ENCODE measurements at places on chromosomes 2 and 18.

DNA sequence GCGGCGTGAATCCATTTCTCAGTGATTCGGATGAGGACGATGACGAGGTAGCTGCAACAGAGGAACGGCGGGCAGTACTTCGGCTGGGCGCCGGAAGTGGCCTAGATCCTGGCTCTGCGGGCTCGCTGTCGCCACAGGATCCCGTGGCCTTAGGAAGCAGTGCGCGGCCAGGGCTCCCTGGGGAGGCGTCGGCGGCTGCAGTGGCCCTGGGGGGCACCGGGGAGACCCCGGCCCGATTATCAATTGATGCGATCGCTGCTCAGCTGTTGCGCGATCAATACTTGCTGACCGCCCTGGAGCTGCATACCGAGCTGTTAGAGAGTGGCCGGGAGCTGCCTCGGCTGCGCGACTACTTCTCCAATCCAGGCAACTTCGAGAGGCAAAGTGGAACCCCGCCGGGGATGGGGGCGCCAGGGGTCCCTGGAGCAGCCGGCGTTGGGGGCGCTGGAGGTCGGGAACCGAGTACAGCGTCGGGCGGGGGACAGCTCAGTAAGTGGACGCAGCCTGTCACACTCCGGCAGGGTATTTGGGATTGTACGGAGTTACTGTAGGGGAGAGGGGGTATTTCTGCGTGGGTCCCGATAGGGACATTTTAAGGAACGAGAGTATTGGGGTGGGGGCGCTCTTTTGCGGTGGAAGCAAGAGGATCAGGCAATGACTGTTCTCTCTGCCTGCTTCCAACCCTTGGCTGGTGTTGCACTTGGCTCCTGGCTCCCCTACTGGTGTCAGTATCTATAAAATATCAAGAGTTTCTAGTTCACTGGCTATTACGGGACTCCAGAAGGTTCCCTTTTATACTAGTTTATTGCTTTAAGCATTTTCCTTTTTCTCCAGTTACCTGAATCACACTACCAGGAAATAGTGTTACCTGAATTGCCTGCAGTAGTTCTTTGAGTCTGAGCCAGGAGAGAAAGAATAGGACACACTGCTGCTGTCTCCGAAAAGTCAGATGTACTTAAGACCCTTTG is 772 bp downstream of the RELCH start:
- peak; percentile 67 for DNase-seq

- DNase-seq = no peak
These were observed 94.2 kb downstream of the ALPK2 start for GRCh38 chr18:58534535-58535301.

DNA sequence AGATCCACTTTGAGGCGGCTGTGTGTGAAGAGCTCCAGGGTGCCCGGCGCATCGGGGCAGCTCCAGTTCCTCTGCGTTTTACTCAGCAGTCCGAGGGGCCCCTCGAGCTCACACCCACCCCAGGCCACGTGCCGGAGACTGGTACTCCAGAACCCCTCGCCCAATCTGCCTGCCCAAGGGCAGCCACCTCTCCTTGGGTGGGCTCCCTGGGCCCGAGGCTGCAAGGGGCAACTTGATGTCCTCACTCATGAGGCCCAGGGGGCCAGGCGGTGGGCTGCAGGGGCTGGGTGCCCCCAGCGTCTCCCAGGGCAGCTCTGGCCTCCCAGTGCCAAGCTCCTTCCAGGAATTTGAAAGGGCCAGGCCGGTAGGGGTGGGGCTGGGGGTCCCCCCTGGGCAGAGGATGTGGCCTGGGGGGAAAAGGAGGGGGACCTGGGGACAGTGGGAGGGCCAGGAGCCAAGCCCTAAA is 16.7 kb downstream of the RAMP1 start:
- no peak for DNase-seq

DNA sequence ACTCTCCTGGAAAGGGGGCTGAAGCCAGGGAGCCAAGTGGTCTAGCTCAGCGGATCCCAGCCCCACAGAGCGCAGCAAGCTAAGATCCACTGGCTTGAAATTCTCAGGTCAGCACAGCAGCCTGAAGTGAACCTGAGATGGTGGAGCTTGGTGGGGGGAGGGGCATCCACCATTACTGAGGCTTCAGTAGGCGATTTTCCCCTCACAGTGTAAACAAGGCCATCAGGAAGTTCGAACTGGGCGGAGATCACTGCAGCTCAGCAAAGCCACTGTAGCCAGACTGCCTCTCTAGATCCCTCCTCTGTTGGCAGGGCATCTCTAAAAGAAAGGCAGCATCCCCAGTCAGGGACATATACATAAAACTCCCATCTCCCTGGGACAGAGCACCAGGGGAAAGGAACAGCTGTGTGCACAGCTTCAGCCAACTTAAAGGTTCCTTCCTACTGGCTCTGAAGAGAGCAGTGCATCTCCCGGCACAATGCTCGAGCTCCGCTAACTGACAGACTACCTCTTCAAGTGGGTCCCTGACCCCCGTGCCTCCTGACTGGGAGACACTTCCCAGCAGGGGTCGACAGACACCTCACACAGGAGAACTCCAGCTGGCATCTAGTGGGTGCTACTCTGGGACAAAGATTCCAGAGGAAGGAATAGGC is 282.3 kb upstream of the EPC2 start:
- no peak for DNase-seq

All from colonic mucosa (tissue), 4 donors.